Right renal cortex interstitium (tissue), 3 donors: ENCODE measurements at places on chromosomes 12 and 14. TPM values are rescaled to one million over a fixed set of nuclear protein-coding genes. Genes with fewer than 3 reads are reported as not detected.
A peak's percentile ranks its signal among the peaks of the same experiment; 100 is the strongest.

KCNH5 gene
- 0.07 TPM for polyA plus RNA-seq

WSCD2 gene
- polyA plus RNA-seq: 7.8 TPM

- peak; percentile 38 for DNase-seq
Observed at GRCh38 chr12:85835426-85836196, 598 bp downstream of the RASSF9 start.

GDF11 gene
- 19.9 TPM for polyA plus RNA-seq
